Coronary artery (tissue), 2 donors: ENCODE measurements at places on chromosomes 1 and 21.

- no peak for DNase-seq
Observed at GRCh38 chr1:164311377-164311776, 247.6 kb upstream of the PBX1 start.

GRCh38 chr1:11184973-11185372 is 4.2 kb upstream of the ANGPTL7 start:
- DNase-seq = no peak

- DNase-seq = no peak
Observed at GRCh38 chr1:93442008-93442666, 5.8 kb upstream of the FNBP1L start.

- DNase-seq = no peak
Observed at GRCh38 chr21:23968722-23969647, 1638.3 kb downstream of the MRPL39 start.

DNA sequence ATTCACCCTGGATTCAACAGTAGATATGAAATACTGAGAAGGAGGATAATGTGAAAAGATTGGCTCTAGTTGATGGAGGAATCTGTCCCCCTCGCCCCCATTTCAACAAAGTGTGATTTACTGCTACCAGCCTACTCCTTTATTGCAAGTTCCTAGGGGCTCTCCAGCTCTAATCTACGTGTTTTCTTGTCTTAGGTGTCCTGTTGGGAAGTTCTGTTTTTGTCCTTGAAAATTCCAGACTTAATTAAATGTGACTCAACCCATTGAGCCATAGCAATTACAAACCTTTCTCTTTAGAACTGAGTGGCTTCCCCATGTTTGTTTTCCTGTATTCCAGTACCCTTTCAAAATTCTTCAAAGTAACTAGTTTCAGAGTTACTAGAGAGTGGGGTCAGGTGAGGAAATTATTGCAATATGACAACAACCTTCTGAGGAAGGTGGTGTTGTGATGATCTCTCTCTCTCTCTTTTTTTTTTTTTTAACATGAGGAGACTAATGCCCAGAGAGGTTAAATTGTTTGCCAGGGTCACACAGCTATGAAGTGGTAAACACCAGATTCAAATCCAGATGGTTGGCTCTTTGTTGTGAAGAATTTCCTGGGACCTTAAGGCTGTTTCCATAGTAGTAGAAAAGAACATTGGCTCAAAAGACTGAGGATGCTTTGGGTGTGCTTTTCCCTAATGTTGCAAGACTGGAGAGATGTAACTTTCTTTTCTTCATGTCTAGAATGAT is 3.5 kb downstream of the RGL1 start:
- DNase-seq = no peak

- no peak for DNase-seq
Observed at GRCh38 chr1:9689971-9690381, 38.4 kb downstream of the PIK3CD start.

- DNase-seq = no peak
Observed at GRCh38 chr1:175597205-175597604, 146.2 kb downstream of the TNR start.

DNA sequence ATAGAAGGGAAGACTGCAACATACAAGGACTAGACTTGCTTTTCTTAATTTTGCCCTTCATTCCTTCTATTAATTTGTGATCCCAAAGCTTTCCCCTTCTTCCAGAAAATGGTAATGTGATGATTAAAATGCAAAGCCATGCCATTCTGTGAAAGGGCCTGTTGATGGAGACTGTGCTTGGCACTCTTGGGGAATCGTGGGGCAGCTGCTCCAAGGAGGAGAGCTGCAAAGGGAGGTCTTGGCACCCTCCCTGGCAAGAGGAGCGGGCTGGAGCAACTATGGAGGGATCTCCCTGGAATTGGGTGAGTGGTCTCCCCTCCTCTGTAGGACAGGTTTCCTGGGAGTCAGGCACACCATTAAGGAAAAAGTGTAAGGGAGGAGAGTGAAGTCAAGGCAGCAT is 16.6 kb downstream of the CACNA1S start:
- no peak for DNase-seq

GRCh38 chr1:112776688-112777087 is 61.6 kb upstream of the PPM1J start:
- no peak for DNase-seq

- DNase-seq = no peak
Observed at GRCh38 chr1:212607913-212608391, 609 bp upstream of the ATF3 start.

DNA sequence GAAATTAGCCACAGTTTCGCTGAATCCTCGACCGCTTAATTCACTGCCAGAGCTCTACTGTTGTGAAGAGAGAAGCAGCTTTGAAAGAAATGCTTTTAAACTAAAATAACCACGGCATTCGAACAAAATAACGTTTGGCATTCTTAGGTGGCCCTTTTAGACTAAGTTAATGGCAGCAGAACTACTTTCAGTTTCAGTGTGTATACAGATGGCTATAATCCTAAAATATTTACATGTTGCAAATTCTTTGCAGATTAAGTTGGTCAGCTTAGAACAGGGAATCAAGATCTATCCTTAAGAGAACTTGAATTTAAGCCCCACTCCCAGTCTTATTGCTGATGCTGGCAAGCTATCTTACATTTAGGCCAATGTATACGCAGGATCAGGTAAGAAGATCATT is 62.7 kb downstream of the ADSS2 start:
- no peak for DNase-seq

DNA sequence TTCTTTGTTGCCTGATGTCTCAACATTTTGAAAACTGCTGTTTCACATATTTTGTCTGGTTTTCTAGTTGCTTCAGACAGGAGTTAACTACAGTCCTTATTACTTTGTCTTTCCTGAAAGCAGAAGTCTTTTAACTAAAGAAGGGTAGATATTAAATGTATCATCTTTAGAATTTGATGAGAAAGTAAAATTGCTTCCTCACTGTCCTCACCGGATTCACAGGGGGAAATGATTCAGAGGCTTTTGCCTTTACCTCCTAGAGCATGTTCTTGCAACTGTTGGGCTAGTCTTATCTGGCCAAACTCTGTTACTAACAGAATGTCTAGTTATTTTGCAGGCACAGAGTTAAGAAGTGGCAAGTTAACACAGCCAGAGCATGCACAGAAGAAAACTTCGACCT is 107.2 kb upstream of the VAV3 start:
- no peak for DNase-seq

DNA sequence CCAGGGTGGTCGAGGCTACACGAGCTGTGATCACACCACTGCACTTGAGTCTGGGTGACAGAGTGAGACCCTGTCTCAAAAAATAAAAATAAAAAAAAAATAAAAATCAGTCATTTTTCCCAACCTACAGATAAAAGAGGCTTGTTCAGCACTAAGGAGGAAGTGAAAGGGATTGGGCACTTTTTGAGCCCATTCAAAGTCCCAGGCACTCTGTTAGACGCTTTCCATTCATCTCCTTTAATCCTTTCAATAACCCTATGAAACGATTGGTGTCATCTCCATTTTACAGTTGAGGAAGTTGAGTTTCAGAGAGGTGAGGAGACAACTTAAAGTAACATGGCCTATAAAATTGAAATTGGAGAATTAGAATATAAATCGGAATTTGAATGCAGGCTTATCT is 10.4 kb upstream of the AGO4 start:
- DNase-seq = no peak

DNA sequence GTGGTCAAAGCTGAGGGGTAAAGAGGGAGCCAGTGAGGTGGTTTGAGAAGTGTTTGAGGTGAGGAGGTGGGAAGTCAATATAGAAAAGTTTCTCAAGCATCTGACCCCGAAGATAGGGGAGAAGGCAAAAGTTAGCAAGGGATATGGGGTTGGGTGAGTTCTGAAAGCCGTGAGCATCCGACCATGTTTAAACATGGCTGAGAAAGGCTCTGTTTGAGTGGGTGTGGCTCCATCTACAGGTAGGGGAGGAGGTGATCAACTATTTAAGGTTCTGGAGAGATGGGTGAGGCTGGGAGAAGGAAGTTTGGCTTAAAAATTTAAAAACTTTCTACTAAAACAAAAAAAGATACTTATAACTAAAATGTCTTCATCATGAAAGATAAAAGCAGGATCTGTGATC is 273.8 kb downstream of the KCNJ6 start:
- no peak for DNase-seq

DNA sequence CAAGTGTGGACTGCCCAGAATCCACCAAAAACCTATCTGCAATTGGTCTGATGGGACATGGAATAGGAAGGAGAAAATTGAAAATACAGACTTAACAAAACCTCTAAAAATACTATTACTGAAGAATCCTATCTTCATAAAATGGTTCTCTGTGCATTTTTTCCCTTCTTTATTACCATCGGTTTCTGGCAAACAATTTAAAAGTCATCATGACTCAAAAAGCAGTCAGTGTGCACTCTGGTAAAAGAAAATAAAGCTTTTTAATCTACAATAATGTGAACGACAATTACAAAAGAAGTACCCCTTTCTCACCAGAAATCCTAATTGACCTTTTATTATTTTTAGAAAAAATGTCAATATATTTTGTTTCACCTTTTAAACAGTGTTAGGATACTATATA is 186.3 kb downstream of the TPR start:
- no peak for DNase-seq

DNA sequence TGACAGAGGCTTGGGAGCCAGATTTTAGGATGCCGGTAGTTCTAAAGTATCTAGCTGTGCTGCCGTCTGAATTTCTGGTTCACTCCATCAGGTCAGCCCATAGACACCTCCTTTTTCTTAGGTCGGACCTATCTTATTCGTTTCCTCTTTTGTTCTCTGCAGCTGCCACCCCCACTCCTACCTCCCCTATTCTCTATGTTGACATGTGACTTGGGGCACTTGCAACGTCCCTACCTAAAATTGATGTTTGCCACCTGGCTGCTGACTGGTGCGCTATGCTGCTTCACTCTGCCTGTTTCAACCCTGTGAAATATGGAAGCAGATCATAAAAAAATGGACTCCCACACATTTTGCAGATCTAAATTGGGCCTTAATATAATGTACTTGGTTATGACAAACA is 55.3 kb downstream of the PBX1 start:
- DNase-seq = no peak

- DNase-seq = no peak
Observed at GRCh38 chr1:116811321-116811720, 57.1 kb downstream of the CD2 start.

- DNase-seq = peak; percentile 99
Observed at GRCh38 chr1:155134880-155135414, 705 bp upstream of the SLC50A1 start.

- no peak for DNase-seq
Observed at GRCh38 chr1:198776602-198777029, 137.8 kb downstream of the PTPRC start.

GRCh38 chr1:5098981-5099385 is 444.6 kb downstream of the AJAP1 start:
- no peak for DNase-seq

- no peak for DNase-seq
Observed at GRCh38 chr1:200774735-200775444, 36.2 kb downstream of the CAMSAP2 start.

DNA sequence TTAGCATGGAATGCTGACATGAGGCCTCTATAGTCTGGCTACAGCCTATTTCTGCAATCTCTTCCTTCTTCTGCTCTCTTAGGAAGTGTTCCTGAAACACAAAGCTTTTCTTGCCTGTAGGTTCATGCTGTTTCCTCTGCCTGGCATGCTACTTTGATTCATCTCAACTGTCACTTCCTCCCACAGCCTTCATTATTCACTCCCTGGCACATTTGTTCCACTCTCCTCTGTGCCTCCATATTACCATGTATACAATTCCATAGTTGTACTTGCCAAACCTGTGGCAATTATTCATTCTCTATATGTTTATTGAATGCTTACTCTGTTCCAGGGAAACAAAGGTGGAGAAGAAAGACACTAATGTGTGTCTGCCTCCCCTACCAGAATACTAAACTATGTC is 210.2 kb downstream of the LRRC7 start:
- no peak for DNase-seq

GRCh38 chr21:46540087-46540710 is 64.7 kb downstream of the S100B start:
- peak; percentile 36 for DNase-seq

- peak; percentile 77 for DNase-seq
Observed at GRCh38 chr21:42513985-42514882, 582 bp downstream of the SLC37A1 start.

- DNase-seq = no peak
Observed at GRCh38 chr1:92817986-92818764, 13.7 kb upstream of the RPL5 start.

DNA sequence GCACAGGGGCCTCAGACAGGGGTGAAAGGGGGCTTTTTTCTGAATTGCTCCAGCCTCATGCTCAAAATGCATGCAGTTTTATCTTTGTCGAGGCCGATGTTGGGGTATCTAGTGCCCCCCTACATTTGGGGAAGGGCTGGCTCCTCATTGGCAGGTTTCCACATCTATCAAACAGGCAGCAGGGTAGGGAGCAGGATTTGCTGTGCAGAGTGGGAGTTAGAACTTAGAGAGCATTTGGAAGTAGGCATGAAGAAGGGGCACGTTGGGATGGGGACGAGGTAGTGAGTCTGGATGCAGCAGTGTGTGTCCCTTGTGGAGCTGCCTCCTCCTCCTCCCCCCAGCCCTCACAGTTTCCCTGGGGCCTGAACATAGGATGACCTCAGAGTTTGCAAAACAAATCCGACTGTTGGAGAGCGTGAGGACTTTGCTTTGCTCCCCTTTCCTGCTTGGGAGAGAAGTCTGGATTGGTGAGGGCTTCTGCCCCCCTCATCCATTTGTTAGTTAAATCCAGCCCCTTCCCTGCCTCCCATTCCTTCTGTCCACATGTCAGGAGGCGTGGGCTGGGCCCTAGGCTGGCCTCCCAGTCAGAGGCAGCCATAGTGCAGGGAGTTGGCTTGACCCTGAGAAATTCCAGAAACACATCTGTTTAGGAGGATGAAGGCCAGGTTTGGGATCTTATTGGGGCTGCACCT is 36.9 kb upstream of the GPR37L1 start:
- DNase-seq = no peak

- DNase-seq = no peak
Observed at GRCh38 chr1:115069659-115070308, 19.5 kb downstream of the TSPAN2 start.

GRCh38 chr1:54342742-54343687 is 63.2 kb downstream of the SSBP3 start:
- no peak for DNase-seq

GRCh38 chr1:28466226-28466778 is 39.5 kb upstream of the RCC1 start:
- no peak for DNase-seq

DNA sequence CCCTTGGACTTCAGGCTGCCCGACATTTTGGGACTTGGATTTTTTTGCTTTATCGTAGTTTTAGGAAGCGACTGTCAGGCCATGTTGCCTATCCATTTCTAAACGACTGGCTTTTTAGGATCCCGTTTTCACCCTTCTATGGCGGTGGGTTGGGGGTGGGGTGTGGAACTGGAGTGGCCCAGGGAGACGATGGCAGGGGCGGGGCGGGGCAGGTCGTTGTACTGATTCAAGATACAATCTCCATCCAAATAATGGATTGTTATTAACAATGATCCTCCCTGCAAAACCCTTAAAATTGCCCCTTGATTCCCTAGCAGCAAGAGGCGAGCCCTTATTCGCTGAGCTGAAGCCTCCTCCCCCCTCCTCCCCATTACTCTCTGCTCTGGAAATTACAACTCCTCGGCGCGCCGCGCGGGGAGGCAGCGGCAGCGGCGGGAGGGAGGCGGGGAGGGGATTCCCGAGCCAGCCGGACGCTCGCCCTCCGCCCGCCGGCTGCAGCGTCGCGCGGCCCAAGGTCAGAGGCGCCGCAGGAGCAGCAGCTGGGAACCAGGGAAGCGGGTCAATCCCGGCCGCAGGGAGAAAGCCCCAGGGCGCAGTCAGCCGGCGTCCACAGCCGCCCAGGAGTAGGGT is at the start of gene TRIM67:
TSS of gene TRIM67 (plus strand) at position 392 of the 630 bp plus-strand sequence. CDS start 912 bp downstream, outside the sequence.
- no peak for DNase-seq

- no peak for DNase-seq
Observed at GRCh38 chr1:111290630-111291029, at the start of gene CHIA. CHIA (plus strand) TSS chr1:111290851; CDS start chr1:111310468, 19,617 bp downstream.

GRCh38 chr1:212467843-212468482 is 35.2 kb downstream of the NENF start:
- DNase-seq = no peak
